ENCODE measurements at places on chromosomes 1 and 21.

GRCh38 chr1:178875936-178876335 lies 5.1 kb upstream of the ANGPTL1 start:
- no peak for DNase-seq

- no peak for DNase-seq
These were observed 133.9 kb upstream of the KCTD3 start for GRCh38 chr1:215433237-215433636.

- DNase-seq: no peak
These were observed 39.5 kb upstream of the STMN1 start for GRCh38 chr1:25945761-25946160.

GRCh38 chr1:62917314-62917713 lies 133.4 kb downstream of the ATG4C start:
- DNase-seq: no peak

DNA sequence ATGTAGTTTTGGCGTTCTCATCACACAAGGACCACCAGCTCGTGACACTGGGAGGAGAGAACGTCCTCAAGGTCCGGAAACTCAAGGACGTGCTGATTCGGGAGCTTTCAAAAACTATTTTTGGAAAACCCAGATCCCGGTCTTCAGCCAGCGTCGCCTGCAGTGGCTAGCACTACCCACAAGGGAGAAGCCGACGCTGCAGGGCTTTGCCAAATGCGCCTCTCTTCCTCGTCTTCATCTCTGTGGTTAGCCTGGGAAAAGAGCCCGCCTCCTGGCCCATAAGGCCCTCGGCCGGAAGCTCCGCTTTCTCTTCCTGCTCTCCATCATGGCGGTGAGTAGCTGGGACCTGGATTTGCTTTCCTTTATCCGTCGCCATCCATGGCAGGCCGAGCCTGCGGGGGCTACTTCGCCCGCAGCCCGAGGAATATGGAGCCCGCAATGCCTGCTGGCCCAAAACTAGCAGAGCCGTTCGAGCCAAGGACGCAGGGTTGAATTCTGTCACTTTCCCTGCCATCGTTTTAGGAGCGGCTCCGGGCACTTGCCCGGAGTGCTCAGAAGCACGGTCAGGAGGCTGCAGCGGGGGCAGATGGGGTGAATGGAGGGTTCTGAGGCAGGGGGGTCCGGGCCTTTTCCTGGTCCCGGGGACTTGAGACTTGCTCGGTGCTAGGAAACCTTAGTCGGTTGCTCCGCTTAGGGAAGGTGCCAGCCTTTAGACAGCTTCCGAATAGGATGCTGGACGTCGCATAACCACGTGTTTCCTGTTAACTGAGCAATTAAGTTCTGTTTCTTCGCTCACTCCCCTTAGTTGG lies at the start of gene RPL11:
Gene RPL11, plus strand, starts transcription at position 308 of the 809 bp plus-strand sequence. Its CDS starts 18 bp downstream, at position 326.
- peak; percentile 81 for DNase-seq

- no peak for DNase-seq
These were observed 82.4 kb downstream of the CAMK2N1 start for GRCh38 chr1:20403423-20404145.

DNA sequence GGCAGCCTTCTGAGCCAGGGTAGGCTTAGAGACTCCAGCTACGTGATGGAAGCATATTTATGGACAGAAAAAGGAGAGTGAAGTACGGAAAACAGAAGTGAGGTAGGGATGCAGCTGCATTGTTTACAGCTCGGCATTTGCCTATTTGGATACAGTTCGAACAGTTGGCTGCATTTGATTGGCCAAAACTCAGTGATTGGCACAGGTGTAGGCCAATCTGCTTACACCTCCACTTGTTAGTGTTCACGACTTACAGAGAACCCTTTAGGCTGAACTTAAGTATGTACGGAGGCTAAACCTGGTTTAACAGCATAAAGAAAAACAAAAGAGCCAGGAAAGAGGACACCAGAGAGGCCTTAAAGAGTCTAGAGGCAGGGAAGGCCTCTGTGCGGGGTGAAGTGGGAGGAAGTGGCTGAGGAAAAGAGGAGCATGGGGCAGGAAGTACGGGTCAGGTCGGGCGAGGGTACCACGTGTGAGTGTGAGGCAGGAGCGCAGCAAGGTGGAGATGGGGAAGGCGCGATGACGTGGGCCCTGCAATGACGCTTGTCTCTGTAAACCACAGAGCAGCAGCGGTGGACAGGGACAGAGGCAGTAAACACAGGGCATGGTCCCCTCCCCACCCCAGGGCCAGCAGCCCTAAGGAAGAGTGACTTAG lies 32.0 kb downstream of the RSPH1 start:
- DNase-seq: peak; percentile 56

DNA sequence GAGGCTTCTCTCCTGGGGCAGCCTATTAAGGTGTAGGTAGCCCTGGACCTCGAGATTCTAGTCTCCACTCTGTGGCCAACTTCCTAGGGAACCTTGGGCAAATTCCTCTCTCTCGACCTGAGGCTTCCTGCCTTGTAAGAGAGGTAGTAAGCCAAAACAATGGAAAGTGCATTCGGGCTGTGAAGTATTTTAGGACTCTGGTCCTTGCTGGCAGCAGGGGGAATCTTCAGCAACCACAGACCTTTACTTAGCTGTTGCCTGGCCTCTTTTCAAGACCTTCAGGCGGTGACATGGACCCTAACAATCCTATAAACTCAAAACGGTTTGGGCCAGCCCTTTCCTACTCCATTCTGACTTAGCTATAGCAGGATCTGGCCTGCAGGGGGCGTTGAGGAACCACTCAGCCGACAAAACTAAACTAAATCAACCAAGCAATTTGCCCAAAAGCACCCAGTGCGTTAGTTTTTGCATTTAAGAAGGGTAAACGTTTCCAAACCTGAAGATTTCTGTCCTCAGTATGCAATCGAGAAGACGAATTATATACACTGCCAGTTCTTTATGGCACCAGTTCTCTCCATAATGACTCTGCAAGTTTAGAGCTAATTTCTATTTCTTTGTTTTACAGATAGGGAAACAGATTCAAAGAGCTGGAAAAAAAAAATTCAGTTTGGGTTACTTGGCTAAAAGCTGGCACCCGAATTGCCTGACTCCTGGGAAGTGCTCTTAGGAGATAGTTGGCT lies 10.9 kb upstream of the SESN2 start:
- peak; percentile 68 for DNase-seq

GRCh38 chr1:155226188-155226909 lies 17.9 kb downstream of the MTX1 start:
- peak; percentile 84 for DNase-seq

DNA sequence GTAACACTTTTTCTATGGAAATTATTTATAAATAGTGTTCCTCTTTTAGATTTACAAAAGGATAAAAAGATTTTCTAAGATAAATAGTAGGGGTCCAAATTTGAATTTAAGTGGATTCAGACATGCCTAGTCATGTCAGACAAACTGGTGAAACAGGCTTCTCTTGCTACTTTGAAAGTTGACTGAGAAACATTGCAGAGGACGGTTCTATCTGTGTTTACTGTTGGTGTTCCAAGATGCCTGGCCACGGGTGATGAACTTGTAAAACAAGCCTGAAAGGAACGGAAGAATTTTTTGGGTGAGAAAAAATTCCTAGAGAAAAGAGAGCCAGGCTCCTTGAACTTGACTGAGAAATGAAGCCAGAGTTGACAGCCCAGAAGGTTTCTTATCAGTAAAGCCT lies 2.2 kb downstream of the KRTAP19-1 start:
- no peak for DNase-seq

DNA sequence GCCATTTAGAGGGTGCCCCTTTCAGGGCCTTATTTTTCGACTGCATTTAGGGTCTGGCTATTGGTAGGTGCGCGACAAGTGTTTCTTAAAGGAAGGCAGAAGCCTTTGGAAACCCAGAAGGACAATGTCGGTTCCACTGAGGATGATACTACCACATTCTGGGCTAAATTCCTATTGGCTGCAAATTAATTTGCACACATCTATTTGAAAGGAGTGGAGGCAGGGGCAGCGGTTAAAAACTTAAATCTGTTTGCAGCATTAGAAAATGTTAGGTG lies 1.1 kb downstream of the PATJ start:
- DNase-seq: no peak

DNA sequence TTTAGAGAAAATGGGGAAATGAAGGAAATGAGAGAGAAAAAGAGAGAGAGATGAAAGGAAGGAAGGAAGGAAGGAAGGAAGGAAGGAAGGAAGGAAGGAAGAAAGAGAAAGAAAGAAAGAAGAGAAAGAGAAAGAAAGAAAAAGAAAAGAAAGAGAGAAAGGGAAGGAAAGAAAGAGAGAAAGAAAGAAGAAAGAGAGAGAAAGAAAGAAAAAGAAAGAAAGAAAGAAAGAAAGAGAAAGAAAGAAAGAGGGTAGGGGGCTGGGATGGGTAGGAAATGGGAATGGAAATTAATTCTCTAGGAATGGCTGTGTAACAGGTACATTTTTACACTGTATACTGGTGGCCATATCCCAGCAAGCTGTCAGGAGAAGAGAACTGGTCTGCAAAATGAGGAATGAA lies 4.3 kb upstream of the SH2D1B start:
- no peak for DNase-seq

- DNase-seq: no peak
These were observed 308.6 kb downstream of the KCTD3 start for GRCh38 chr1:215875712-215876111.

DNA sequence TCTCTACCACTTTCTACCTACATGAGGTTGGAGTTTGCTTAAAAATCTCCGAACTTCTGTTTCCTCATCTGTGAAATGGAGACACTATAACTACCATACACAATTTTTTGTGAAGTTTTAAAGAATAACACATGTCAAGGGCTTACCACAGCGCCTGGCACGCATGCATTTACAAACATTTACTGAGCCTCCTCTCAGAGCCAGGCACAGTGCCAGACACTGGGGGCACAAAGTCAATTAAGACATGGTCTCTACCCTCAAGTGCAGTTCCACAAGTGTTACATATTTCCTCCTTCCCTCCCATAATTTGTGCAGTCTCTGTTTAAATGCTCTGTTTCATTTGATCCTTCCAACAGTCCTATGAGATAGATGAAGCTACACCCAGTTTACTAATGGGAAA lies 356.4 kb upstream of the ESRRG start:
- DNase-seq: no peak

DNA sequence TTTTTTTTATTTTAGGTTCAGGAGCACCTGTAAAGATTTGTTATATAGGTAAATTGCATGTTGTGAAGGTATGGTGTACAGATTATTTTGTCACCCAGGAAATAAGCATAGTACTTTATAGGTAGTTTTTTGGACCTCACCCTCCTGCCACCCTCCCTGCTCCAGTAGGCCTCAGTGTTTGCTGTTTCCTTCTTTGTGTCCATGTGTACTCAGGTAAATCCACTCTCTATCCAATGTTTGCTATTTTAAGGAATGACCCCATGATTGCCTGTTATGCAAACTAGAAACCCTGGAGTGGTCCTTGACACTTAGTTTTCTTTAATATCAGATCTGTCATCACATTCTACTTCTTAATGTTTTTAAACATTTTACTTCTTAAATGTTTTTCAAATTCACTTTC lies 33.9 kb downstream of the LHX9 start:
- DNase-seq: no peak

DNA sequence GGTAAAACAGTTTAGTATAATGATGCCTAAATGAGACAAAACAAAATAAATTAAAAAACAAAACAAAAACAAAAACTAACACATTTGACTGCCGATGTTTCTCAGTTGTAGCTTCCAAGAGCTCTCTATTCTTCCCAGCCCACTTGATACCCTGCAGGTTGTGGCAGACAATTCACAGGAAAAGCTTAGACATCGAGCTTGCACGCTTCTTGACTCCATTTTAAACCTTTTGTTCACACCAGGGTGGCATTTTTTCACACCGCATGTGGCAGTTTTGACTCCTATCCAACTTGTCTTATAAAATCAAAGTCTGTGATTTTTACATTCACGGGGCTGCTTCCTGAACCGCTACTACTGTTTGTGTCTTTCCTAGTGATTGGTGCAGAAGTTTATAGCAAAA lies 575.9 kb downstream of the USP25 start:
- no peak for DNase-seq

DNA sequence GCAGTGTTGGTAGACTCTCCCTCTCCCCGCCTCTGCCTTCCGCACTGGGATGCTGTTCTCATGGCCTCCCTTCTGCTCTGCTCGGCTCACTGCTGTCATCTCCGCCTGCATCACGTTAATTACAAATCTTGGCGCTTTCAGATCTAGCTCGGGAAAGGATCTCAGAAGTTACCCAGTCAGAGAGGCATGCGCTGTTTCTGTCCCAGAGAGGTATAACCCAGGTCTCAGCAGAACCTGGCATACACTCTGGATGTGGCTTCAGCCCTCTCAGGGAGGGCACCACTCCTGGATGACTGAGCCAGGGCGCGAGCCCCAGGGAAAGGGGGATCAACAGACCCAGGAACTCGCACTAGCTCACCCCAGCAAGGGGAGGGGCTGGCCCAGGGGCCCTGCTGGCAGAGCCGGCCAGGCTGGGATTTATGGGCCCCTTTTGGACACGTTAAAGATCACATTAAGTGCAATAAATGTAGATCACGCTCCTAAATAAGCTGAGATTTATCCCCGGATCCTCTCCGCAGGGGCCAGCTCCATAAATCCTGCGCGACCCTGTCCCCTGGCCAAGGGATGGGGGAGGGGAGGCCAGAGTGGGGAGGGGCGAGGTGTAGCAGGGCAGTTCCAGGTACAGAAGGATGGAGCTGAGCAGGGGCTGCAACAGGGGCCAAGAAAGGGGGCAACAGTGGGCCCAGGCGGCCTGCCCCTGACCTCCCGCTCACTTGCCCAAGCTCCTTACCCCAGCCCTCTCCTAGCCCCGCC lies 101.3 kb upstream of the ZBTB40 start:
- no peak for DNase-seq

DNA sequence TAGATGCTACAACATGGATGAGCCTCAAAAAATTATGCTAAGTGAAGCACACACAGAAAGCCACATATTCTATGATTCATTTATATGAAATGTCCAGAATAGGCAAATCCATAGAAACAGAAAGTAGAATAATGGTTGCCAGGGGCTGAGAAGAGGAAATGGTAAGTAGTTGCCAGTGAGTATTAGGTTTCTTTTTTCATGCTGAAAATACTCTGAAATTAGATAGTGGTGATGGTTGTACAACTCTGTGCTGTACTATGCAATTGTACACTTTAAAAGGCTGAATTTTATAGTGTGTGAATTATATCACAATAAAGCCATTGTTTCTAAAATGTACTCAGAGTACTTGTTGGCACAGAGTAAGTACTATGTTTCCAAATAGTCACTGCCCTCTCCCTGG lies 15.5 kb upstream of the GFI1 start:
- no peak for DNase-seq

- no peak for DNase-seq
These were observed 14.9 kb upstream of the VASH2 start for GRCh38 chr1:212935387-212935981.

- no peak for DNase-seq
These were observed 70.6 kb downstream of the PATJ start for GRCh38 chr1:61812916-61813315.

DNA sequence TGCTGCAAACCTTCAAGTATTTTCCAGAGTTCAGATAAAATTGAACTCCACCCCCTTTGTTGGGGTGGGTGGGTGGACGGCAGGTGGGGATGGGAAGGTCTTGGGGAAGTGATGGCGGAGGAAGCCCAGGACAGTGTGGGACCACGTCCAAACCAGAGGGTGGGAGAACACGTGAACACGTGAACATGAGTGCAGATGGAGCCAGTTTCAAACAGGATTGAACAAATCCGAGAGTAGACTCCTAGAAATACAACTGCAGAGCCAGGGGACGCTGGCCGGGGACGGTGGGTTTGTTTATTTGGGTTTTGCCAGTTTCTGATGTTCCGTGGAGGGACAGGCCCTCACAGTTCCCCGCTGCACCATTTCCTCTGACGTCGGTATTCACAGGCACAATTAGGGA lies 2.9 kb downstream of the KRTAP10-2 start:
- no peak for DNase-seq

- DNase-seq: no peak
These were observed 766 bp downstream of the RAP1GAP start for GRCh38 chr1:21668232-21668950.
